Forelimb muscle (tissue), 1 donor: ENCODE measurements at places on chromosomes 16 and 17.

- no peak for DNase-seq
Measured at GRCh38 chr16:47008612-47009011, 35.1 kb upstream of the DNAJA2 start.

DNA sequence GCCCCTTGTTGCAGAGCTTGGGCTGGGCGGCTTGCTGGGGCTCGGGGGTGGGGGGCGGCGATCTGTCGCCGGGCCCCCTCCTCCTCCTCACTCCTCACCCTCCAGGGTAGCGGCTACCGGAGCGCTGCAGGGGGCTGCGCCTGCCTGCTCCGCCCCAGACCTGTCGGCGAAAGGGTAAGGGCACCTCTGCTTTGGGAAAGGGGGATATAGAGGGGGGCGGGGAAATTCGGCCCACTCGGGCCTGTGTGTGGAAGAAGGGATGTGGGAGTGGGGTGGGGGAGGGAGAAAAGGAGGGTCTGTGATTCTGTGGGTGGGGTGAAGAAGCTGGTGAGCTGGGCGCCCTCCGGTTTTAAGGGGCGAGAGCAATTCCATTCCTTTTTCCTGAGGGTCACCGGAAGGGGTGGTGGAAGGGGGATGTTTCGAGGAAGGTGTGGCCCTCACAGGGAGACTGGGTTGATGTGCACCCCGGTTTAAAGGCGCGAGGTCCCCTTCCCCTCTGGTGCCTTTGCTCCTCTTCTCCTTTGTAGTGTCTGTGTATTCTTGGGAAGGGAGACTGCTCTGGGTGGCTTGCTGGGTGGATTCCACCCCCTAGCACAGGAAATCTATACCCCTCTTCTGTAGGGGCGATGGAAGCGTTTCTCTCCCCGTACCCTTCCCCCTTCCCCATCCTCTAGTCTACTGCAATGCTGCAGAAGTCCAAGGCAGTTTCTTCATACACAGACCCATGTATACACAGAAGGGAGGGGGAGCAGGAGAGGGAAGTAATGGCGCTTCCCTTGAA lies 878 bp downstream of the TAOK1 start:
- no peak for DNase-seq

DNA sequence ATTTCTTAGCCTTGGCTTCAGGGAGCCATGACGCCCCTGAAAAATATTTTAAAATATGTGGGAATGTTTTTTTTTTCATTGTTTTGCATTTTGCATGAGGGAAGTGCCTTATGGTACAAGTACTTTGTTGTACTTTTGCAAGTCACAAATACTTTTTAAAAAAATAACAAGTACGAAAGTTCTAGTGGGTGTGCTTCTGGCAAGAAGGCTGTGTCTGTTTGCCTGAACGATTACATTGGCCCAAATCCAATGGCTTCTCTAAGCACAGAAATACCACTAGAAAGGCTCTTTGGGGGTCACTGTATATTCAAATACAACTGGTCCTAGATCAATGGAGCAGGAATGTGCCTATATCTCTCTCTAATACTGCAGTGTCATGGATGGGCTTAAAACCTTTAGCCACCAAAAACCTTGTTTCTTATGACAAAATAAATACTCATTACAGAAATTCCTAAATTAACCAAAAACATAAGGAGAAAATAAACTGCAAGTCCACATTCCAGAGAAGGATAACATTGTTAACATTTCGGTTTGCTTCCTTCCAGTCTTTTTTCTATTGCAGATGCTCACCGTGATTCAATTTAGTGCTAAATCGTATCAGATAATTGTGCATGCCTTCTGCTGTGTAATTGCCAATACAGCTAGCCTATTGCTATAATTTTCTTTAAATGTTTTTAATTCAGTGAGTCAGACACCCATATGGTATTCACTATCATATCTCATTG lies 97.4 kb downstream of the VAT1L start:
- no peak for DNase-seq

GRCh38 chr16:81625544-81626153 lies 153.4 kb upstream of the PLCG2 start:
- no peak for DNase-seq

DNA sequence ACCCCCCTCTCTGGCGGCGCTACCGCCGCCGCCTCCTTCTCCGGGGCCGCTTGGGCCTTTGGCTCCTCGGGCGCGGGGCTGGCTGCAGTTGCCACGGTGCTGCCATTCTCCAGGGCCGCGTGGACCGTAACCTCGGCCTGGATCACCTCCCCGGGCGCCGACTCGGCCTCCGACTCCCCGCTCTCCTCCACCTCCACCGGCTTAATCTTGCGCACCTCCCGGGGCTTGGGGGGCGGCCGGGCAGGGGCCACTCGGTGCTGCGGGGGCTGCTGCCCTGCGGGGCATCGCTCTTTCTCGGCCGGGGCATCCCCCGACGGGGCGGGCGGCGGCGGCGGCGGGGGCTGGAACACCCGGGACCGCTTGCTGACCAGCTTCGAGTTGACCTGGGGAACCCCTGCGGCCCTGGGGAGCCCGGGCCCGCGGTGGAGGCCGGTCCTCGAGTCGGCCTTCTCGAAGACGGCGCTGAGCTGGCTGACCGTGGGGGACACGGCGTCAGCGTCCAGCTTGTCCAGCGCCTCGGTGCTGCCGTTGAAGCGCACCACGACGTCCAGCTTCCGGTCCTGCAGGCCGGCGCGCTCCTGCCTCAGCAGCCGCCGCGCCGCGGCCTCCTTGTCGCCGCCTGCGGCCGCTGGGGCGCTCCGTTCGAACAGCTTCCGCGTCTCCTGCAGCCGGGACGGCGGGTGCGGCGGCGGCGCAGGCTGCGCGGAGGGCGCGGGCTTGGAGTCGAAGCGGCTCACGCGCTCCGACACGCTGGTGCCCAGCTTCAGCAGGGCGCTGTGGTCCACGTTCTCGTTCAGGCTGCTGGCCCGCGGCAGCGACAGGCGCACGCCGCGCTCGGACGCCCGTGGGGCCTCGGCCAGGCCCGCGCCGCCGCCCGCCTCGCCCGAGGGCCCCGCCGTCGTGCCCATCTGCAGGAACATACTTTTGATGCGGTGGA lies 792 bp downstream of the PPP1R9B start:
- no peak for DNase-seq

- DNase-seq: no peak
Measured at GRCh38 chr16:49921791-49922456, 66.0 kb upstream of the ZNF423 start.

DNA sequence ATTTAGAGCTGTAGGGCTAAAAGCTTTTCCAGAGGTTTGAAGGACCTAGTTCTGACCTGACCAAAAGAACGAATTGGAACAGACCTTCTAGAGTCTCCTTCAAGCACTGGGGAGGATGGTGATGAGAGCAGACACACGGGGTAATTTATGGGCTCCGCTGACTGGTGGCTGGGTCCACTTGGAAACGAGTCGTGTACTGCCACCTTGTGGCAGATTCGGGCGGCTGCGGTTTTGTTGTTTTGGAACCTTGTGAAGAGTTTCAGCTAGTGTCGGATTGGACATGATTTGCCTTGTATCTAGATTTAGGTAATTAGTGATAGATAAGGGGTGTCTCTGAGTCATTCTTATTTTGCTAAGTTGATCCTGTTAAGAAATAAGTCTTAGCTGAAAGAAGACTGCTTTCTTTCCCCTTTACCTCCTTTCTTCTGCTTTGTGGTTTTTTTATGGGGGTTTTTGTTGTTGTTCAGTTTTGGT lies 98.9 kb downstream of the AATF start:
- peak; percentile 65 for DNase-seq
